Activated naive CD4-positive, alpha-beta T cell treated with Interleukin-2 at 50 U/mL for 16 hours (primary cell): ENCODE measurements at places on chromosomes 7 and 10.

DNA sequence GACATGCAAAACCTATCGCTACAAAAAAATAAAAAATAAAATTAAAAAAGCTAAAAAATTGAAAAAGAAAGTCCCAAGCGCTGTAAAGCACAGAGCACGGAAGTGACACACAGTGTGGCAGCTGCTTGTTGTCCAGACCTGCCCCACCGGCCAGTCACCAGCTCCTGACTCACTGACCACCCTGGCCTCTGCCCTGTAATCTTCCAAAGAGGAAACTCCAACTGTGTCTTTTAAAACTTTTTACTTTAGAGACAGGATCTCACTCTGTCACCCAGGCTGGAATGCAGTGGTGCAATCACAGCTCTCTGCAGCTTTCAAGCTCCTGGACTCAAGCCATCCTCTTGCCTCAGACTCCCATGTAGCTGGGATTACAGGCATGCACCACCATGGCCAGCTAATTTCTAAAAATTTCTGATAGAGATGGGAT lies 23.6 kb downstream of the GNA12 start:
- no peak for DNase-seq

- DNase-seq = no peak
Measured at GRCh38 chr7:601036-601594, 81.5 kb upstream of the PDGFA start.

GRCh38 chr7:134175334-134176036 lies 48.3 kb downstream of the LRGUK start:
- no peak for DNase-seq

- DNase-seq = no peak
Measured at GRCh38 chr7:102967798-102968197, 55.0 kb downstream of the LRRC17 start.

DNA sequence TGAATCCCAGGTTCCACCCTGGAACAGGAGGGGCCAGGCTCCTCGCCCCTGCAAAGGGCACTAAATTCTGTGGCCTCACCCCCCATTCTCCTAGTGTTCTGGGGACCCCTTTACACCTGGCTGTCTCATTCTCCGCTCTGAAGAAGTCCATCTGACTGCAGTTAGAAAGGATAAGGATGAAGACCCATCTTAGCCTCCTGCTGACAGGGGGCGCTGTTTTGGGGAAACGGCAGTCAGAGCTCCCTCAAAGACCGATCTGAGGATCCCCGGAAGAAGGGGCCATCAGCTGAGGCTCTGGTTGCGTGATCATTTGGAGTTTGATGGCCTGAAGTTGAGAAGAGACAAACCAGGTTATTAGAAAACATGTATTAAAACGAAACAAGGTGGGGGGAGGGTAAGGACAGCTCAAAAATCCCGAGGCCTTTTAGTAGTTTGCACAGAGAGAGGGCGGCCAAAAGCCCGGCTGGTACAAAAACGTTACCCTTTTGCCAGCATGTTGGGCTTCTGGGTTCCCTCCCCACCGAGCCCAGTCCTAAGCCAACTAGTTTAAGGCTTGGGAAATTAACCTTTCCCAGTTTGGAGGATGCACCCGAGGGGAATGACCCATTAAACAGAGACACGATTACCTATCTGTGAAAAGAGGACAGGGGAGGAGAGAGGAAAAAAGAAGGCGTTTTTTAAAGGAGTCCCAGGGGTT lies 102.8 kb downstream of the CHN2 start:
- DNase-seq = no peak

GRCh38 chr10:34813626-34814222 lies 1.4 kb downstream of the PARD3 start:
- no peak for DNase-seq

- no peak for DNase-seq
Measured at GRCh38 chr10:4241724-4242345, 456.8 kb upstream of the KLF6 start.

DNA sequence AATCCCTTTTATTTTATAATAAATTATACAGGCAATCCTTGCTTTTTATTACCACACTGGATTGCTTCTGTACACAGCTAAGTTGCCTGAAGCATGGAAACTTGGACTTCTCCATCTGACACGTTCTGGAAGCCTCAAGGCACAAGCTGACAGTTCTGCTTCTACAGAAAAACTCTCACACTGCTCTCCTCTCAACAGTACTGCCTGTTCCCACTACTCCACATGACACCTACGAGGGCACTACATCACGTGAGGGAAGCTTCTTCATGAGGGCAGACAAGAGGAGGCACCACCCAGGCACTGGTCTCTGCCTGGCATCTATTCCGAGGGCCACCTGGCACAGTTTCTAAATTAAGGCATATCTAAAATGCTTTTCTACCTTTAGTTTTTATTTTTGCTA lies 16.8 kb upstream of the FAM133B start:
- DNase-seq = no peak

DNA sequence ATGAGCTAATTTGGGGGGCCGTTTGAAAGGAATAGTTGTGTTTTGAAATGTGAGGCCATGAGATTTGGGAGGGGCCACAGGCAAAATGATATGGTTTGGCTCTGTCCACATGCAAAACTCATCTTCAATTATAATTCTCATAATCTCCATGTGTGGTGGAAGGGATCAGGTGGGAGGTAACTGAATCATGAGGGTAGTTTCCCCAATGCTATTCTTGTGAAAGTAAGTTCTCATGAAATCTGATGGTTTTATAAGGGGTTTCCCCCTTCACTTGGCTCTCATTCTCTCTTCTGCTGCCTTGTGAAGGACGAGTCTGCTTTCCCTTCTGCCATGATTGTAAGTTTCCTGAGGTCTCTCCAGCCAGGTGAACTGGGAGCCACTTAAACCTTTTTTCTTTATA lies 490.8 kb upstream of the GRM3 start:
- no peak for DNase-seq

DNA sequence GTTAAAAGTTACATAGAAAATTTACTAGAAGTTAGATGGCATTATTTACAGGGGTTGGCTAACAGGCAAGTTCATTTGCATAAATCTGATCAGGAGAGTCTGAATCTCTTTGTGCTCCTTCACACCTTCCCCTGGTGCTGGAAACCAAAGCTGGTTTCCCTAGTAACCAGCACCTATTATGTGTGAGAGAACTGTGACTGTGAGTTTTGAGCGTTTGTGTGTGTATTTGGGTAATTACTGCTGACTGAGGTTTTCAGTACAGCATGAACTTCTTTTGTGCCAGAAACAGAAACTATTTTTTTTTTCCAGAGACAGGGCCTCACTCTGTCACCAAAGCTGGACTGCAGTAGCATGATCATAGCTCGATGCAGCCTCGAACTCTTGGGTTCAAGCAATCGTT lies 10.3 kb upstream of the IFIT1B start:
- no peak for DNase-seq

- DNase-seq = no peak
Measured at GRCh38 chr7:135150072-135150782, 2.4 kb downstream of the TMEM140 start.

- DNase-seq = no peak
Measured at GRCh38 chr7:1062296-1063294, 18.2 kb downstream of the GPR146 start.

- no peak for DNase-seq
Measured at GRCh38 chr7:117069379-117069778, 116.1 kb downstream of the ST7 start.

GRCh38 chr7:151614019-151614418 lies 94.3 kb upstream of the RHEB start:
- no peak for DNase-seq

- DNase-seq = no peak
Measured at GRCh38 chr7:4634166-4634565, 47.9 kb upstream of the FOXK1 start.

DNA sequence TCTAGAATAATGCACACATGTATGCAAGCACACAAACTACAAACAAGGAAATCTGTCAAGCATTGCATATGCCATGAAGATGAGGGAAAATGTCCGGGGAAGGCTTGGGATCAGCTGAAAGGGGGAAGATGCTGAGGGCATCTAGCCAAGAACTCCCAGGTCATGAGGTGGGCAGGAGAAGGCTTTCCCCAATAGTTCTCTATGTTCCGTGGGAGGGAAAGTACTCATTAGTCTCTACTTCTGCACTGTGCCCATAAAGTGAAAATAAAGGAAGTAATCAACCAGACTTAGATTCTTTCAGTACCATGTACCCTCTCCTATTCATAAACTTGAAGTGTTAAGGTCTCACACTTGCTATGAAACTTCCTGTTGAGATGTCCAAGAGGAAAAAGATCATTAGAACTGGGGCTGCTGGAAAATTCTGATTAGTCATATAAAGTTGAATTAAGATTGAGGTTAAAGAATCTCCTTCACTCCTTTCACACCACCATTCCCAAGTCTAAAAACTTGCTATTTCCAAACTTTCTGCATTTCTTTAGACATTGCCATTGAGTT lies 17.1 kb upstream of the LIPF start:
- DNase-seq = no peak
